Stimulated activated CD4-positive, alpha-beta T cell treated with anti-CD3 and anti-CD28 coated beads, Interleukin-2, amount 100 ng/mL, for 24 hours (primary cell): ENCODE measurements at places on chromosomes 2 and 18.

DNA sequence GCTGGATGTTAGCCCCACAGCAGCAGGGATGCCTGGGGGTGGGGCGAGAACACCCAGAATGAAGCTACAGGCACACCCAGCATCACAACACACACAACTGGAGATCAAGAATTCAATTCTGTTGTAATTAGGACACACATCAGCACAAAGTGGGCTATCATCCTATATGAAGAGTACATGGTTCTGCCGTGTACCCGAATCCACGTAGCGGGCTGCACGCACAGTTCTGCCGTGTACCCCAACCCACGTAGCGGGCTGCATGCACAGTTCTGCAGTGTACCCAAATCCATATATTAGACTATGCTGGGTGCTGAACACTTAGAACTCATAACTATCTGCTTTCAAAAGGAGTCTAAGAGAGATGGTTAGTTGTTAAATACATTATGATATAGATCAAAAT is 86.5 kb downstream of the EIPR1 start:
- DNase-seq, result no peak

GRCh38 chr2:143674051-143674450 is 544.8 kb downstream of the ARHGAP15 start:
- DNase-seq, result no peak

- DNase-seq, result no peak
These were observed 137.0 kb downstream of the UBE2E3 start for GRCh38 chr2:181117206-181117925.

GRCh38 chr2:198042189-198042588 is 237.8 kb downstream of the PLCL1 start:
- DNase-seq, result no peak

DNA sequence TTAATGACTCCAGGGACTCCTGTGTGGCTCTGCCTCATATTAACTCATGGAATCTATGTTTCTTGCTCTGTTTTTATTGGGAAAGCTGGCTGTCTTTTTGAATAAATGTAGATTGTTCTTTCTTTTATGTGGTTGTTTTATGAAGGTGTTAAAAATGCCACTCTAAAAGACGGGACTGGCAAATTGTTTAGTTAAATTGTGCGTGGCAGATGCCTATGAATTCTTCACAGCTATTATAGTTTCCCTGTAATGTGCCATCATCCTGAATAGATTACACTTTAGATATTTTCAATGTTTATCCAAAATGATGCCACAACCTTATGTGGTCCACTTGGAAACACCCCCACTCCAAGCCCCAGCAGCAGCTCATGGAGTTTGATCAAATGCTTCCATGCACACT is 149.7 kb downstream of the ST6GAL2 start:
- no peak for DNase-seq

GRCh38 chr2:36357847-36358659 is 2.5 kb downstream of the CRIM1 start:
- no peak for DNase-seq

GRCh38 chr2:113894156-113894743 is 4.4 kb downstream of the ACTR3 start:
- no peak for DNase-seq

DNA sequence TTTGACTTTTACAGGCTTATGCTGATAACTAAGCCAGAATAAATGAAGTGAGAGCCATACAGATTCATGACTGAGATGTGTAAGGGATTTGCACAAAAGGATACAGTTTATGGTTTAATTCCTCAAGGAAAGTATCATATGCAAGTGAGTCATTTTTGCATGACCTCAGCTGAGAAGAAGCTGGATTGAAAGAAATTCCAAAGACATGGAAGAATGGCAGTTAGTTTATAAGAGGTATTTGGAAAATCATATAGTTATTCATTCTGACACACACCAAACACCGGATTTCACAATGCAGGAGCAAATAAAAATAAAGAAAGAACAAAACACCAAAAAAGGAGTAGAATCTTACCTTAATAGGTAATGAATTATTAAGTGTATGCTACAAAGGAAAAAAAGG is 83.2 kb upstream of the RND3 start:
- no peak for DNase-seq

GRCh38 chr2:86079981-86080911 is 25.4 kb downstream of the POLR1A start:
- peak; percentile 81 for DNase-seq

GRCh38 chr2:119435081-119435952 is 3.7 kb downstream of the TMEM37 start:
- DNase-seq, result no peak

DNA sequence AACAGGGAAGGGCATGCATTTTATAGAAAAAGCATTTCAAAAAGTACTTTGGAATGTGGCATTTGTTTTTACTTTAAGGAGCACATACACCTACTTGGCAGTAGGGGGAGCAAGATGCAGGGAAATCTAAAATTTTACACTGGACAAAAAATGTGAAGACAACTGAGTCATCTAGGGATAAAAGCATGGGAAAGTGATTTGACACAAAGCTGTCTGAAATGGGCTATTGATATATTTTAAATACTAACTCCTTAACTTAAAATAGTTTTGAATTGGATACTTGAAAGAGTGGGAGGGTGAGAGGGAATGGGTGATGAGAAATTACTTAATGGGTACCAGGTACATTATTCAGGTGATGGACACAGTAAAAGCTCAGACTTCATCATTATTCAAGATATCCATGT is 15.8 kb downstream of the TMEM200C start:
- DNase-seq, result no peak

GRCh38 chr2:100412881-100413321 is 4.6 kb downstream of the CHST10 start:
- no peak for DNase-seq

- no peak for DNase-seq
These were observed 222.2 kb downstream of the CYP26B1 start for GRCh38 chr2:71925268-71926088.

DNA sequence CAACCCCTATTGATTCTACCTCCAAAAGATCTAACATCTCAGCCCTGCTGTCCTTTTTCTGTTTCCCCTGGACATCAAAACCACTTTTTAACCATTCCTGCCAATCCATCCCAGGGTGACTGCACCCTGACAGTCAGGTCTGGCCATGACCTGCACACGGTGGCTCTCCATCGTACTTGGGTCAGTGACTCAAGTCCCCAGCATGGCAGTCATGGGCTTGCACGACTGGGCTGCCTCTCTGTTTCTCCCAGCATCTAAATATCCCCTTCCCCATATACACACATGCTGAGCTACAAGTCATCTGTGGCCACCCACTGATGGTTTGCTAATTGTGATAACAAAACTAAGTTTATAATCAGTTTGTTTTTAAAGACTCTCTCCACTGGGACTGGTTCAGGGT is 6.6 kb downstream of the NCK2 start:
- DNase-seq, result no peak

DNA sequence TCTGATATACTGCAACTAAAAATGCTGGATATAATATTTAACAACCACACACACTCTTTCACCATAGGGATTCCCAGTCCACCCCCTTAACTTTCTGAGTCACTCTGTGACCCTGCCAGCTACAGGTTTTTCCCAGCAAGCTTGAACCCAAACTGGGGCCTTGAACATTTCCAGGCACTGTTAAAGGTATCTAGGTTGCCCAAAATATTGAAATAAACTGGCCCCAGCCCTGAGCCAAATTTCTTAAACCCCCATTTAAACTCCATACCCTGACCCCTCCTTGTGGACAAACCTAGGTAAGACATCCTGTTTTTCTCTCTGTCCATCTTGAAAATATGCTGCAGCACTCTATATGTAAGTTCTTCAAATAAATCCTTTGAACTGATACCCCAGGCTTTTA is 19.7 kb upstream of the DCTN1 start:
- DNase-seq, result no peak

DNA sequence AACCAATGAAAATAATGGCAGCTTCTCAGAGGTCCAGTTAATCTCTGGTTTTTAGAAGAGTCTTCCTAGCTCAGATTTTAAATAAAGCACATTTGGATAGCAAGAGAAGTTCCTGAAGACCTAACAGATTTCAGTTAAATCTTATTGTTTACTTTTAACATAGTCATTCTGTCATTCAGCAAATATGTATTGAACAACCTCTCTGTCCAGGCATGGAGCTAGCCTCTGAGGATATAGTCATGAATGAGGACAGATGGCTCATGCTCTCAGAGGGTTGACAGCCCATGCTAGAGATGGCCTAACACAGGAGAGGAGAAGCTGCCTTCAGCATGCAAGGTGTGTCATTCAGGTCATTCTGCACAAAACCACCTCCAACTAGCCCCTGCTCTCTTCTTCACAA is 6.2 kb downstream of the CCBE1 start:
- no peak for DNase-seq

- DNase-seq, result no peak
These were observed 116.9 kb downstream of the NR4A2 start for GRCh38 chr2:156215656-156216055.

DNA sequence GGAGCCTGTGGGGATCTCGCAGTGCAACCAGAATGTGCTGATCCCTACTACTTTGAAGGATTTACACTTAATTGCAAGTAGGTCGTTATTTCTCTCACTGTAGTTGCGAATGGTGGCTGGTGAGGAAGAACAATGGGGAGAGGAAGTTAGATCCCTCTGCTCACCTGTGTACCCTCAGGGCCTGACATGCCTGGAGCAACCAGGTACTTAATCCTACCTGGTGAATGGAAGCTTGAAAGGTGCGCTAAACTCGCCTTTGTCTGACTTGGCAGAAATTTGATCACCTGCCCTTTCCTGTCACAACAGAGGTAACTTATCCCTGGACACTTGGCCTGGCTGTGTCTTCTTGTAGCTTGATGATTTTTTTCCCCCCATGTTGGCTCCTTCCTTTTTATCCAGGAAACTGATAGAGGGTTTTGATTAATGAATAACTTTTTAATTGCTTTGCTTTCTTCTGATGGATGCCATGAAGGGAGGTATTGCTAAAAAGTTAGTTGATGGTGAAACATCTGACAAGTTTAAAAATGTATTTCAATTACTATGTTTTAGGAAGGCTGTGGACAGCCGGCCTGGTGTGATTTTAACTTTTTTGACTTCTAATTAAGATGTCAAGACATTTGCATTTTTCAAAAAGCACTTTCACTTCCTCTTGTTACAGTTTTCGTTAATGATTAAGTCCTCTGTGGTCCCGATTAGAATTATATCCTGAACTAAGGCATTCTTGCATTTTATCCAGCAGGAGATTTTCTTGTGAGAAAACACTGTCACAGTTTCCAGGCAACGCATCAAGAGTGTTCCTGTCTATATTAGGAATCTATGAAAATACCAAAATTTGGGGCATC is 9.2 kb downstream of the SGPP2 start:
- no peak for DNase-seq

DNA sequence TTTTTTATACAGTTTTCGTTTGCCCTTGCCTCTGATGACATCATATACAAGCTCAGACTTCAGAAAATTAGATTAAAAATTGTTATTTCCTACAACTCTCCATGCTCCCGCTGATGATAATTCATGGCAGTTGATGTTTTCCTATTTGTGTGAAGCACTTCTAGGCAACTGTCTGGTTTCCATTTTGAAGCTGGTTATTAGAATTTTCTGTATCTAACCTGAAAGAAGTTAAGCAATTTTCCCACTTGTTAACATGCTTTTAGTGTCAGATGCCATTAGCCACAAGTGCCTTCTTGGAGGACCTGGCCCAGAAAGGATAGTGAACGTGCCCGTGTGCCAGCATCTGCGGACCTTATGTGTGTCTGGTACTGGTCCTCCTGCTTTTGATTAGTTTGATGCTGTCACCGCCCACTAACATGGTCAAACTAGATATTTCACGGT is 347.6 kb upstream of the RAB12 start:
- DNase-seq, result no peak

- DNase-seq, result no peak
These were observed 71.3 kb downstream of the BAZ2B start for GRCh38 chr2:159545085-159545484.

GRCh38 chr2:98781822-98782221 is 50.9 kb upstream of the MGAT4A start:
- no peak for DNase-seq

- DNase-seq, result no peak
These were observed 23.3 kb upstream of the ROCK1 start for GRCh38 chr18:21134895-21135294.

GRCh38 chr2:9941196-9941995 is 10.1 kb upstream of the GRHL1 start:
- no peak for DNase-seq

GRCh38 chr18:68263481-68263880 is 451.4 kb downstream of the TMX3 start:
- no peak for DNase-seq

DNA sequence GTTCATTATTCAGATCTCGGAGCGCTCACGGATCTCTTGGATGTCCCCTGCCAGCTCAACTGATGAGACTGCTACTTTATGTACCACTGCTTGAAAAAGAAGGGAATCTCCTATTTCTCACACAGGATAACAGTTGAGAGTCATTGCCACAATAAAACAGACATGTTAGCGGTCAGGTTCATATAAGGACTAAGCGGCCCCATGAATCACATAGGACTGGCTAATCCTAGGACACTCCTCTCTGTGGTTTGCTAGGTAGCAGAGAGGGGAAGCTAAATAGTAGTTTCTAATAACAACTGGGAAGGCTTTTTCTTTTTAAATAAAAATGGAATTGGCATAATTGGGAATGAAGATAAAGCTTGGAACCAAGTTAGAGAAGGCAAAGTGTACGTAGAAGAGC is 15.9 kb upstream of the TGFA start:
- DNase-seq, result no peak

DNA sequence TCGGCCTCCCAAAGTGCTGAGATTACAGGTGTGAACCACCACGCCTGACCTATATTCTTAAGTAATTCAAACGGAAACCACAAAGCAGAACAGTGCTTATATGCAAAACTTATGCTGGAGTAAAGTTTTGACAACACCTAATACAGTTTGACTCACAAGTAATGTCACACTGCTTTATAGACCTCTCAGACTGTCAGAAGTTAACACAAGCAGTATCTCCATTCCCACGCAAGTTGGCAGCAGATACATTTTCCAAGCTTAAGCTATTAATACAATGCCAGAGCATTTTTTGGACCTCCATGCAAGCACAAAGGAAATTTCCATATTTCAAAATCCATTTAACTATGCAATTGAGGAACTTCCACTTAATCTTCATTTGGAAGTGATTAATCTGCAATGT is 21.0 kb upstream of the SANBR start:
- DNase-seq, result no peak

DNA sequence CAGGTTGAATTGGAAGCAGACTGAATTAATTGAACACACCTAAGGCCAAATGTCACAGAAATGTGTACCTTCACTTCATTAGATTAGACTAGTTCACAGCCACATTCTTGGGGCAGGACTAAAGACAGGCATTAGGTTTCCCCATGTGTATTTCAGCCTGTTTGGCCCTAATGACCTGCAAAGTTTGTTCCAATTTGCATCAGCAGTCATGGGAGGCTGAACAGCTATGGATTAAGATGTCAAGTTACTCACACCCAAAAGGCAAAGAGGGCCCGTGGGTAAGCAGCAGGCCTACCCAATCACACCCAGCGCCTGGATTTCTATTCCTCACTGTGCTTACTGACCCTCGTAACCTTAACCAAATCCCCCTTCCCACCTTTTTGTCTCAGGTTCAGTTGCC is 99.6 kb upstream of the RIOK3 start:
- DNase-seq, result no peak
